Activated CD4-positive, alpha-beta T cell treated with anti-CD3 and anti-CD28 coated beads, Interleukin-2, amount 50 U/mL, for 48 hours (primary cell): ENCODE measurements at places on chromosomes 11 and 22.

DNA sequence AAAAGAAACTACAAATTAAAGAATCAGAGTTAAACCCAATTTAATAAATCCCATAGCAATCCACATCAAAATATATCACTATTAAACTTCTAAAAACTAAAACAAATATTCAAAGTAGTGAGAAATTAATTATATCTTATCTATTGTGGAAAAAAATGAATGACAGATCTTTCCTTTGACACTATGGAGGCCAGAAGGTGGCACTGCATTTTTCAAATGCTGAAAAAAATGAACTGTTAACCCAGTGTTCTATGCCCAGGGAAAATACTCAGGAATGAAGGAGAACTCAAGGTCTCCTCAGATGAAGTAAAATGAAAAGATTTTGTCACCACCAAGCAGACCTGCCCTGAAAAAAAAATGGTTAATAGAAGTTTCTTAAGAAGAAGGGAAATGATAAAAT, 27.7 kb downstream of the TYR start:
- DNase-seq: no peak

GRCh38 chr22:17751596-17751995, 22.7 kb downstream of the BID start:
- no peak for DNase-seq

GRCh38 chr11:32062540-32062939, 28.3 kb upstream of the RCN1 start:
- no peak for DNase-seq

GRCh38 chr22:30263883-30264282, 2.8 kb downstream of the OSM start:
- DNase-seq: no peak

DNA sequence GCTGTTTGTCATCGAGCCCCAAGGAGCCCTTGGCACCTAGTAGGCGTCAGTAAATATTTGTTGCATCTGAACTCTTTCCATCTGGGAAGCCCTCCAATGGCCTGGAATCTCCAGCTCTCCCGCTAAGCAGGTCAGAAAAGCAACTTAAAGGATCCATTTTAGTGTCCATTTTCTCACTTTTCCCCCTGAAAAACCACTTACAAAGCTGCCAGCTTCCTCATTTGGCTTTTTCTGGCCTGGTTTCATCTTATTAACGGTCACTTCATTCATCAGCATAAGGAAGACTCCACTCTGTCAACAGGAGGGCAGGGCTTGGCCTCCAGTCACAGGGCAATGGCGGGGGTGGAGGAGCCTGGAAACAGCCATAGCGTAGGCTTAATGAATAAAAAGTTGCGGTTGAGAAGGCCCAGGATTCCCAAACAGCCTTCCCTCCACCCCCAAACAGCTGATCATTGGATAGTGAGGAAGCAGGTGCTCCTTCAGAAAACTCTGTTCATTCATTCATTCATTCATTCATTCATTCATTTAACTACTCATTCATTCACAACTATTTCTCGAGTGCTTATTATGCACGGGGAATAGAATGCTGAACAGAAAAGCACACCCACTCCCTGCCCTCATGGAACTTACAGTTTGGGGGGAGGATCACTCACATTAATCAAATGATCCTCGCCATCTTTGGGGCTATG, 104.5 kb upstream of the RCN1 start:
- DNase-seq: no peak

- DNase-seq: no peak
Observed at GRCh38 chr11:6238902-6239301, at the start of gene CNGA4. CNGA4 (plus strand) TSS chr11:6239089; CDS start chr11:6239207, 118 bp downstream.

DNA sequence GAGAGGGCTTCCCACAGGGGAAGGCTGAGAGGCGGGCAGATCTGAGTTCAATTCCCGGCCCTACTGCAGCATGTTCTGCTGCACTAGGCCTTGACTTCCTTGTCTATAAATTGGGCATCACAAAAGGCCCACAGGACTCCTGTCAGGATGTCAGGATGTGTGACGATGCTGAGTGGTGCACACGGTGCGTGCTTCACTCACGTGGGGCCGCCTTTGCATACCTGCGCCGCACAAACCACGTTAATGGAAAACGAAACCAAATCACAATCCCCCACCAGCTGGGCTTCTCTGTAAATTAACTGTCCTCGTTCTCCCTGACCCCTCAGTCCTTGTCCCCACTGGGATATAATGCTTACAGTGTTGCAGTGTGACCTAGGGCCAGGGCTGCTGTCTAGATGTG, 32.3 kb upstream of the TSPAN18 start:
- no peak for DNase-seq

DNA sequence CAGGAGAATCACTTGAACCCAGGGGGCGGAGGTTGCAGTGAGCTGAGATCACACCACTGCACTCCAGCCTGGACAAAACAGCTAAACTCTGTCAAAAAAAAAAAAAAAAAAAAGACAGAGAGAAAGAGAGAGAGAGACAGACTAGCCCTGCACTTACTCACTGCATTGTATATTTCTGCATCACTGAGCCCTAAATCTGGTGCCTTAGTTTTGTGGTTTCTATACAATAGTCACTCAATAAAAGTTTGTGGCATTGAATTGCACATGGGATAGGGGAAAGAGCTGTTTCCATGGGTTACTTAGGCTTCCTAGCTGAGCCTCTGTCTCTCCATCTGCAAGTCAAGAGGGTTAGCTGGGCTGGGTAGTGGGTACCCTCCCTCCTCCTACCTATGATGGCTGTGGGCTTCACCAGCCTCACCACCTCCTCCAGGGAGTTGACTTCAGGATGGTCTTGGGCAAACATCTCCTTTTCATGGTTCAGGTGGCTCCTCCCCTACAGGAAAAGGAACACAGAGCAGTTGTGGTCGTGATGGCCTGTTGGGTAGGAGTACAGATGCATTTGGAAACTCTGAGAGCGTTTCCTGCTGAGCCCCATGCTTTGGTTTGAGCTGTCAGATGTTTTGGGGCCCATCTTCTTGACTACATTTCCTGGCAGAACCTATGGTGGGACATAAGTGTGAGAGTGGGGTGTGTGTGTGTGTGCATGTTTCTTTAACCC, 73.2 kb downstream of the CCDC81 start:
- DNase-seq: no peak

- DNase-seq: no peak
Observed at GRCh38 chr11:6586434-6587359, 16.7 kb downstream of the RRP8 start.

- DNase-seq: no peak
Observed at GRCh38 chr11:94771390-94771789, 3.2 kb downstream of the AMOTL1 start.

GRCh38 chr11:47389577-47390421, 11.5 kb upstream of the SPI1 start:
- no peak for DNase-seq

DNA sequence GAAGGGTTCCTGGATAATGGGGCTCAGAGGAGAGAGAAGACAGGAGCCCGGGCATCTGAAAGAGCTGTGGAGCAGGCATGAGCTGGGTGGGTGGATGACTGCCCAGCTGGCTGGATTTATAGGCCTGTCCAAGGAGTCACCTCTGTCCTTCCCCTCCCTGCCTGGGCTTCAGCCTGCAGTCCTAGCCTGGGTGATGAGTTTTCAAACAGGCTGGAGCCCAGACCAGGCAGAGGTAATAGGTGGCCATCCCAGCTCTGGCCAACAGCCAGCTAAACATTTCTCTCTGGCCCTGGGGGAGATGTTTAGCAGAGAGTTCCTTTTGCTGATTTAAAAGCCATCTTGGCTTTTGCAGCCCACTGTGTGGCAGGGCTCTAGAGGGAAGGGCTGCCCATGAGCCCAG, 5.4 kb downstream of the C11orf96 start:
- DNase-seq: no peak

- no peak for DNase-seq
Observed at GRCh38 chr11:120012245-120012644, 125.7 kb downstream of the TRIM29 start.

- DNase-seq: no peak
Observed at GRCh38 chr22:20517841-20518592, 10.6 kb downstream of the MED15 start.

GRCh38 chr22:25402160-25402500, 162.3 kb upstream of the GRK3 start:
- DNase-seq: no peak

DNA sequence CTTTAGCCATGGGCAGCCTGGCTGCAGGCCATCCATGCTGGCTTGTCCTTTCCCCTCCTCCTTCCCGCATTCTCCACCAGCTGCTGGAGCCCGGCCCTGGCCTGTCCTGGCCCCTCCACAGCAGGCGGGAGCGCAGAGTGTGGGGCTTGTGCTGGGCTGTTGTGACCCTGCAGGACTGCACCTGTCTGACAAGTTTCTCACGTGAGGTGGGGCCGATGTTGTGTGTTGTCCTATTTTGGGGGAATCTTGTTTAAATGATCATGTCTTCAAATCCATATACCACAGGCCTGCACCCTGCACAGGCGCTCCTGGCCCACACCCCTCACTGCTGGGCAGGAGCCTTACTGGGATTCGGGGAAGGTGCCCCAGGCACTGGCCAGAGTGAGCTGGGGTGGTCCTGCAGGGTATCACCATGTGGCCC, 30.4 kb downstream of the TBC1D22A start:
- no peak for DNase-seq

GRCh38 chr11:31412946-31413345, 43.3 kb downstream of the DNAJC24 start:
- DNase-seq: no peak

DNA sequence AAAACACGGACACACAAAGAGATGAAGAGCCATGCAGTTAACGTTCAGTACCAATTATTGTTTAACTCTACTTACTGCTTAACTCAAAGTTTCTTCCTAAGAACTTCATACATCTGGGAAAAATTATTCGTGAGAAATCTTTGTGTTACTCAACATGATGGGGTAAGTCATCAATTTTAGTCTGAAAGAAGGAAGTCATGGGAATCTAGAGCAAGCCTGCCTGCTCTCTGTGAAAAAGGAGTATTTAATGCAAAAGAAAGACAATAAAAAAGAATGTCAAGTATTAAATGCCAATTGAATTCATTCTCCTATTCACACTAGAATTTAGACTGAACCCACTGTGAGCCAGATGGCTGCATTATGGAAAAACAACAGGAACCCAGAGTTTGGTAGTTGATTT, 16.0 kb downstream of the TMEM123 start:
- DNase-seq: no peak

DNA sequence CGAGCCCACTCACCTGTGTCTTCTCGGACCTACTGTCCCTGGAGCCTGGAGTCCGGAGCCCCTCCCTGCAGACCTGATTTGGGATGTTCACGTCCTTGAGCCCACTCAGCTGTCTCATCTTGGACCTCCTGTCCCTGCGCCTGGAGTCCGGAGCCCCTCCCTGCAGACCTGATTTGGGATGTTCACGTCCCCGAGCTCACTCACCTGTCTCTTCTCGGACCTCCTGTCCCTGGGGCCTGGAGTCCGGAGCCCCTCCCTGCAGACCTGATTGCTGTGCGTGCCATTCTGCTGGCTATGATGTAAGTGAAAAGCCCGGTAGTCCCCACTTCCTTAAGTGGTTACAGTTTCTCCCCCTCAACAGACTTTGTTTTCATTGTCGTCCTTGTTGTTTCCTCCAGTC, 867.1 kb downstream of the BRD1 start:
- DNase-seq: no peak

GRCh38 chr11:116300232-116300631, 472.6 kb downstream of the BUD13 start:
- DNase-seq: no peak

DNA sequence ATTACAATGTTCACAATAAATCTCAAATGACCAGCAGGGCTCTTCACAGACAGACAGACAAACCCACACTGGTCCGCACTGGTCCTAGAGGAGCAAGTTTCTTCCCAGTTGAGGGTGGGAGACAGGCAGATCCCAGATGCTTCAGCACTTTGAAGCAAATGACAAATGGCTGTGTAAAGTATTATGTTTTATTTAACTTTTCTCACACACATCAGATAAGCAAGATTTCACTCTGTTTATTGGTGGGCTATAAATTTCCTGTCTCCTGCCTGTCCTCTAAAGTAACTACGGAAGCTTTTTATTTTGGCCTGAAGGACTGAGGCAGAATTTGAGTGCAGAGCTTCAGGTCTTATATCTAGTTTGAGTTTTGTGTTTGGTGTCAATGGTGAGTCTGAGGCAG, 174.7 kb upstream of the MTNR1B start:
- no peak for DNase-seq

GRCh38 chr11:49424136-49424535, 215.7 kb upstream of the FOLH1 start:
- DNase-seq: no peak

GRCh38 chr11:898540-899190, 11.9 kb downstream of the CHID1 start:
- DNase-seq: no peak

DNA sequence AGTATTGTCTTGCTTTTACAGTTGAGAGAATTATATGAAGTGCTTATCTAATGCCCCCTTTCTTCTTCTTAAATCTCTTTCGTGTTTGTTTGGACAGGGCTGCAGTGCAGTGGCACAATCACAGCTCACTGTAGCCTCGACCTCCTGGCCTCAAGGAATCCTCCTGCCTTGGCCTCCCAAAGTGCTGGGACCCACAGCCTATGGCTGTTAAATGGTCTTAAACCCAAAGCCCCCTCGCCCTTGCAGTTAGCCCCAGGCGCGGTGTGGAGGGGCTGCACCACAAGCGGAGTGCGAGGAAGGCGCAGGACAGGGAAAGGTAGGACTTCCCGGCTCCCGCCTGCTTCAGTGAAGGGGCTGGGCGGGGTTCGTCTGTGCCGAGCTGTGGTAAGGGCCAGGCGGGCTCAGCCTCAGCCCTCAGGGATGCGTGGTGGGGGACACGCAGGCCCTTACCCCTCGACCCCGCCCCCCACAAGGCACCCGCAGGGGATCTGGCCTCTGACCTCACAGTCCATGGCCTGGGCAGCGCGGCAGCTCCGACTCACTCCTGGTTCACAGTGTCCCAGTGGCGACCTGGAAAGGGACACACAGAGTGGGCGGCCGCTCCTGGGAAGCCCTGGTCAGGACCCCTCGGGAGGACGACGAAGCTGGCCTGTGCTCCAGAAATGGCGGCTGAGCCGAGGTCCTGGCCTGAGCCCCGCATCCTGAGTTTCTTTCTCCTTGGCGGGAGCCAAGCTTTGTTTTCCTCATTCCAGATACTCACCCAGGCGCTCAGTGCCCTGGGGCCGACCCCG, 24.5 kb downstream of the BID start:
- DNase-seq: no peak

GRCh38 chr22:41198027-41198580, 7.0 kb upstream of the L3MBTL2 start:
- peak; percentile 66 for DNase-seq

- DNase-seq: peak; percentile 96
Observed at GRCh38 chr22:37244114-37244921, at the start of gene RAC2. RAC2 (minus strand) TSS chr22:37244269; CDS start chr22:37244148, 121 bp downstream.

DNA sequence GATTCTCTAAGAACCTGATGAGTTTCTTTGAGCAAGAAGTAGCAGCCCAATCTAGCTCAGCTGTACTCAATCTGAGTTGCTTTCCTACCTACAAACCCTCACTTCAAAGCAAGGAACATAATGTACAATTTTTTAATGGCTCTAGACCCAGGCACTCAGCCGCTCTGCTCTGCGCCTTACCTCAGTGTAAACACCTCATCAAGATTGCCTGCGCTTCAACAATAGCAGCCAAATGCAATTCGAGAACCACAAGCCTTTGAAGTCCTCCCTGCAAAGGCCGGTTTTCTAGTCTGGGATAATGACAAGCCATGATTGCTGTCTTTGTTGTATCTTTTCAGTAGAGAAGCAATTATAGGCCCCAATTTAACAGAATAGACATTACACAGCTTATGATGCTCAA, 38.0 kb downstream of the JHY start:
- DNase-seq: no peak
